ENCODE measurements at places on chromosomes 3 and 15.
A peak's percentile ranks its signal among the peaks of the same experiment; 100 is the strongest.

- no peak for DNase-seq
Observed at GRCh38 chr3:138732456-138732855, 102.3 kb downstream of the PIK3CB start.

DNA sequence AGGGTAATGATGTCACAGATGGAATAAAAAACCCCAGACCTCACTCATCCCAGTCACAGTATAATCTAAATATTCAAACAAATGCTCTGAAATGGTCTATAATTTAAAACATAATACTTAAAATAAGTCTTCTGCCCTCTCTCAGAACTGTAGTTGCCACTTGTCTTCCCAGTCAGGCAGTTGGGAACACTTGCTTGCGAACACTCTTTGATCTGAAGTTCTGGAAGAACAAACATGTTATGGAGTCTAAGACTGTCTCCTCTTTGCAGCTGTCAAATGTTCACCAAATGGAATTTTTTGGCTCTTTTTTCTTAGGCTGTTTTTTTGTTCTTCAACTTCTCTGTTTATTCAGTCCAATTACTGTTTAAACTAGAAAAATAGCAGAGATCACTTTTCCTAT lies 711.1 kb upstream of the GOLIM4 start:
- no peak for DNase-seq

DNA sequence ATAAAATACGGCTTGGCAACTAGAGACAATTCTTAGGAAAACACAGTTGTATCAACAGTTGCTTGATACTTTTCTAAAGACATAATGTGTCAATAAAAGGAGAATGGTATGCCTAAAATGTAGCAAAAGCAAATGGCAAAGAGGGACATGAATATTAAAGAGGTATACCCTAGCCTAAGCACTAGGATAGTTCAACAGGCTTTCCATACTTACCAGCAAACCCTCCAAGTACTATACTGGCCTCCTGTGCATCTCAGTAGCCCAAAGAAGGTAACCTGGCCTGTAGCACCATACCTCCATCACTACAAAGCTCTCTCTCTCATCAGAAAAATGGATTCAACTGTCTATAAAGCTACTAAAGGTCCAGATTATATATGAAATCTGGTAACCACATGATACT lies 7.5 kb downstream of the SETD2 start:
- DNase-seq, result no peak

GRCh38 chr3:184757022-184757651 lies 45.3 kb upstream of the MAGEF1 start:
- peak; percentile 29 for DNase-seq

- DNase-seq, result peak; percentile 29
Observed at GRCh38 chr15:83205725-83206324, 1.8 kb downstream of the HDGFL3 start.

DNA sequence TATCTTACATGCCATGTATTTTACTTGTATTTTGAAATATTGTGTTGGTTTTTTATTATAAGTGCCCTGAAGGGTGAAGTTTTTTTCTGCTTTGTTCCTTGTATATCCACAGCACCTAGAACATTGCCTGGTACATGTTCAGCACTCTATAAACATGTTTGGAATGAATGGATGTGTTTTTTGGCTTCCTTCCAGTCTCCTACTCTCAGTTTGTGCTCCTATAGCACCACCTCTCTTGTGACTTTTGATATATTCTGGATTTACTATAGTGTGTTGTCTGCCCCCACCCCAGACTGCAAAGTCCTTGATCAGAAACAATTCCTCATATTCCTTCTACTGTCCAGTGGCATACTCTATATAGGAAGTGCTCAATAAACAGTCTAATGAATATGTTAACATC lies 60.6 kb downstream of the PLCL2 start:
- peak; percentile 12 for DNase-seq

GRCh38 chr15:96747291-96747690 lies 416.8 kb downstream of the NR2F2 start:
- DNase-seq, result no peak

- DNase-seq, result no peak
Observed at GRCh38 chr3:70703305-70704102, 391.1 kb upstream of the MDFIC2 start.

DNA sequence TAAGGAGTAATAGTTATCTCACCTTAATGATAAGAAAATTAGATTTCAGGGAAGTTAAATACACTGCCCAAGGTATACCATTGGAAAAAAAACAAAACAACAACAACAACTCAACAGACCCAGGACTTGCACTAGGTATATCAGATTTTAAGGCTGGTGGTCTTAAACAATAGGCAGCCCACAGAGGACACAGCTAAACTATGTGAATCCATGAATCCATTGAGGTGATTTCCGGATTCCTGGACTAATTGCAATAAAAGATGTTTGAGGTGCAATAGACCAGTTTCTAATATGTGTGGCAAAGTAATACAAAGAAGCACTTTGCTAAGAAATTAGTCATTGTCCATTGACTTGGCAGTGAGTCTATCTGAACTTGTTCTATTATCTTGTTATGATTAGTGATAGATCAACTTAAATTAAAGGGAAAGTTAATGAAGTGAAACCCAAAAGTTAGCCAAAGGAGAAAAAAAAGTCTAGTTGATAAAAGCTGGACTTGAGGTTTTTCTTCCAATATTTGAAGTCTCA lies 60.9 kb upstream of the MAGI1 start:
- DNase-seq, result no peak

- no peak for DNase-seq
Observed at GRCh38 chr3:56379723-56380287, 88.5 kb downstream of the ERC2 start.

- peak; percentile 18 for DNase-seq
Observed at GRCh38 chr3:148162132-148162531, 535.6 kb upstream of the AGTR1 start.

- DNase-seq, result no peak
Observed at GRCh38 chr3:176848431-176849214, 348.7 kb downstream of the TBL1XR1 start.

DNA sequence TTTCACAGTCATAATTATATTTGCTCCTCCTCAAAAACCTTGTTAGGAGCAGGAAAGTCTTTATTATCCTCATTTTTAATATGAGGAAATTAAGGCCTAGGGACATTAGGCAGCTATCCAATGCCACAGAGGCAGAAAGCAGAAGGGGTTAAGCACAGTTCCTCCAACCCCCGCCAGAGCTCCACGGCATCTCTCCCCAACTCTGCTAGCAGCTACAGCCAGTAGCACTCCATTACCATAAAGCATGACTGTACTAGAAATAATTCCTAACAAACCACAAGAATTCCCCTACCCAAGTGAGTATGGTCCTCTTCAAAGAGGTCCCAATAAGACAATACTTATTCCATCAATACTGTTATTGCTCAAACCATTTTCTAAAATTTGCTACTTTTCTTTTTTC lies 9.8 kb downstream of the HEG1 start:
- DNase-seq, result peak; percentile 88

GRCh38 chr3:113270068-113270467 lies 58.7 kb downstream of the BOC start:
- DNase-seq, result no peak

DNA sequence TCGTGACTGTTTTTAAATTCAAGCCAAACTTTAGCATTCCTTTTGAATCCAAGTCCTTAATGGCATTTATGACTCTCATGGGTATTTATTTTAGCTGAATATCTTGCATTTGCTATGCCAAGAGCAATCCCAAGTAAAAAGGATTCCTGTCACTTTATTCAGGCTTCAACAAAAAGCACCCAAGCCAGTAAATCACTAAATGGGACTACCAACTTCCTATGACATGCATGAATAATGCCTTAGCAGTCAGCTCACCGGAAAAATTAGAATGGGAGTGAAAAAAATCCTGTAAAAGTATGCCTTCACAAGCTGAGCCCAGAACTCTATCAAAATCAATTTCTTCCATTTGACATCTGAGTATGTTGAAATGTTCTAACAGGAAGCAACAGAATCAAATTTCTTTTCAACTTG lies 1297.9 kb downstream of the ROBO2 start:
- no peak for DNase-seq

- DNase-seq, result peak; percentile 77
Observed at GRCh38 chr15:75712668-75713337, at the start of gene CSPG4. CSPG4 (minus strand) TSS chr15:75712848; CDS start chr15:75712755, 93 bp downstream.

- DNase-seq, result no peak
Observed at GRCh38 chr3:8223766-8224165, 277.9 kb upstream of the LMCD1 start.

DNA sequence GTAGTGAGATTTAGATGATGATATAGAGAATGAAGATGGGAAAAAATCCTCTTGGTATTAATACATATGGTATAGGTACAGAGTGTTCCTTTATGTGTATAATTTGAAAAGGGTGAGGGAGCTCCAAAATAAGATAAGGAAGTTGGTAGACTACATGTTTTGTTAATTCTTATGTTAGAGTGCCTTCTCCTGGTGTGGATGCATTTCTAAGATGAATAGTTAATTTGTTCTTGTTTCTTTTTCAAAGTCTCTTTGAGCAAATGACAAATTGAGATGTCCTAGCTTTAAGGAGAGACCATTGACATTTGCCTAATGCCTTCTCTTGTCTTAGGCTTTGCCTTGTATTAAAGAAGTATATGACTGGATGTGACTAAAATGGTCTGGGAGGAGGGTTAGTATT lies 34.1 kb downstream of the AKAP13 start:
- peak; percentile 34 for DNase-seq

- DNase-seq, result peak; percentile 100
Observed at GRCh38 chr3:42473083-42473932, 29.1 kb upstream of the VIPR1 start.

DNA sequence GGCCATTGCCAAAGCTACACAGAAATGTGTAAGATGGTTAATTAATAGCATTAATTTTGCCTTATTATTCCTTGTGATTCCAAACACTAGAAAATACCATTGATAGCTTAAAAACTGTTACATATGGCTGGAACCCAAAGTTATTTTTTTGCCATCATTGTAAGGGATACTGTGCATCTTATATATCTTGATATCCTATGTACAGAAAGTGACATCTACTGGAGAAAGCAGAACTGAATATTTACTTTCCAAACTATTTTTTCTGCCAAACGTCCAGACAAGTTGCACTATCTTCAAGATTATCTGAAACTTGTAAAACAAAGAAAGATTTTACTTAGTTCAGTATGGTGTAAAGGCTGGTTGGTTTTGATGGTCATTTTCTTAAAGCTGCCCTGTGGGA lies 33.3 kb upstream of the MEIS2 start:
- DNase-seq, result peak; percentile 49

DNA sequence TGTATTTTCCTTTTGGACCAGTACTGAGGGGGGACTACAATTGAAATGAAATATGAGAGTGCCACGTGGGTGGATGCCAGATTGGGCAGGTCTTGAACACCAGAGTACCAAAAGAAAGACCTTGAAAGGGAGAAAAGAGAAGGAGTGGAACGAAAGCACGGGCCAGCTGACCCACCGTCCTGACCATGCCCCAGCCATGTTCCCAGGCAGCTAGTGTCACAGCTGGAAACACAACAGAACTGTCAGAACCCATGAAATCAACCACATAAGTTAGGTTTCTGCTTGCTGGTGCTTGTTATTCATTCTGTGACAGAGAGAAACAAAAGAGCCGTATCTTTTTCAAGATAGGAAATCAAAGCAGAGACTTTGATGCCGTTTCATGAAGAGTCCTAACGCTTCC lies 268.8 kb downstream of the MEX3B start:
- DNase-seq, result no peak

DNA sequence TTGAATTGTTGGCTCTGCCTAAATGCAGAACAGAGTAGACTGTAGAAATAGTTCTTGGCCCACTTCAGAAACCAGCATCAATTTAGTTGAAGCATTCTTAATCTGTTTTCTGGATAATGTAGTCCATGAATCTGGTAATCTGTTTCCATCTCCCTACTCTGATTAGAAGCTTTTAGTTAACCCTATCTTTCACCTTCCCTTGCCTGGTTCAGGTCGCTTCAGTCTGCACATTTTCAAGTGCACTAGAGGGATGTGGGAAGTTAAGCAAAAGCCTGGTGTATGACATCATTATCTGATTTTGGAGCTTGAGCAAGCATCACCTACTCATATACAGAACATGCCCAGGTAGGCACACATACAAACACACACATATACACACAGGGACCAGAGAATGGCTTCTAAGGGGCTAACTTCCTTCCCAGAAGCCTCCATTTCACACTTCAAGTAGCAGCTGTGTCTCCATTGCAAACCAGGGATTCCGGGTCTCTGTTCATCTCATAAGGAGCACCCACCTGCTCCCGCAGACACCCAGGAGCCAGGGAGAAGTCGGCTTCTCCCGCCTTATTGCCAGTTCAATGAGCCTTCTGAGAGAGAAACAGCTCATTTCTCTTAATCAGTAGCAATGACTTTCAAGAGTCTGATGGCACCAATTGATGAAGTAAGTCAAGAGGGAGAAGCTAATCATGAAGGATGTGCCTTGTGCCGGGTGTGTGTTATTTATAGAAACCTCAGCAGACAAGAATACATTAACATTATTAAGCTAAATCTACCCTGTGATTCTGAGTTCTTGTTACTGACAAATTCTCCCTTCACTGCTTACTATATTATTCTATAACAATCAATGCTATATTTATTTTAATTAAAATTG lies 347.9 kb upstream of the STAC start:
- no peak for DNase-seq

Measured in RPMI7951 (cell line).